NCI-H345 (cell line): ENCODE measurements at places on chromosomes 1 and 21.

DNA sequence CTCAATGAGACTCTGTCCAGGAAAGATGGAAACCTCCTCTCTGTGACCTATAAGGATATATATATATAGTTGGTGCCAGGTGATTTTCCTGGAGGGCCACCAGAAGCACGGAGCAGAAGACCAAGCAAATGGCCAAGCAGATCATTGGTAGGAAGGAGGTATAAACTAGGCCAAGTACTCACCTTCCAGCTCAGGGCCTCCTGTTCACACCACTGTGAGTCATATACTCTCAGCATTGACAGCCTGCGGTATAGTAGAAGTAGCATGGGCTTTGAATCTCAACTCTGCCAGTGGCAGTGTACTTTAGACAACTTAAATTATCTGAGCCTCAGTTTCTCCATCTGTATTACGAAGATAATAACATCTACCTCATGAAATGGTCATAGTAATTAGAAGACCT, 15.4 kb downstream of the IL12RB2 start:
- no peak for DNase-seq

- no peak for DNase-seq
Measured at GRCh38 chr1:117818456-117818855, 111.0 kb downstream of the GDAP2 start.

DNA sequence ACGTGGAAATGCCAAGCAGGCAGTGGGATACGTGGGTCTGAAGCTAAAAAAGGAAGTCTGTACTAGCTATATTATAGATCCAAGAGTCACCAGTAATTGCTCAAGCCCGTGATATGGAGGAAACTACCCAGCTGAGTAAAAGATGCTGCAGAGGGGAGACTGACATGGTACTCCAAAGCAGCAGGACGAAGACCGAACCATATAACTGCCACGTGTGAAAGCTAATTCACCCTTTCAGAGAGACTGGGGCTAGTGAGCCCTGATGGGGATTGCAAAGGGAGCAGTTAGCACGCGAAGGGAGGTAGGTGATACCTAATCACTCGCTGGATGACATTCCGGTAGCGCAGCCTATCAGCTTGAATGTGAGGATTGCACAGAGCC, 316 bp downstream of the AP4B1 start:
- no peak for DNase-seq

GRCh38 chr21:15063081-15063813, 1.6 kb downstream of the NRIP1 start:
- DNase-seq, result no peak

DNA sequence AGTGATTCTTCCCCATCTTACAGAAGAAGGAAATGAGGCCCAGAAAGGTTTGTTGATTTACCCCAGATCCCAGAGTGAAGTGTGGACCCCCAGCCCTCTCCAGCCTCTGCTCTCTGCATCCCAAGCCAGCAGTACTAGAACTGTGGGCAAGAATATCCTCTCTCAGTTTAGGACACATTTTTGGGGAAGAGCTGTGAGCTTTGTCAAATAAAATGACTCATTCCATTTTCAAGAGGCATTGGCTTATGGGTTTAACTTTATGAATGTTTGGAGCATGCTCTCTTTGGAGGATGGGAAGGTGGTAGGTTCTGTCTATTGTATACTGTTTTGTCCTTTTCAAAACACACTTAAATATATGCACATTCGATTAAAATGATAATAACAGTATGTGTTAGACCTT, 70.6 kb upstream of the CNTN2 start:
- no peak for DNase-seq
